ENCODE measurements at places on chromosomes 6 and 20.

GRCh38 chr6:157684620-157685299 lies 138.3 kb upstream of the SNX9 start:
- DNase-seq = no peak

GRCh38 chr6:167493976-167494697 lies 169.3 kb downstream of the TTLL2 start:
- no peak for DNase-seq

DNA sequence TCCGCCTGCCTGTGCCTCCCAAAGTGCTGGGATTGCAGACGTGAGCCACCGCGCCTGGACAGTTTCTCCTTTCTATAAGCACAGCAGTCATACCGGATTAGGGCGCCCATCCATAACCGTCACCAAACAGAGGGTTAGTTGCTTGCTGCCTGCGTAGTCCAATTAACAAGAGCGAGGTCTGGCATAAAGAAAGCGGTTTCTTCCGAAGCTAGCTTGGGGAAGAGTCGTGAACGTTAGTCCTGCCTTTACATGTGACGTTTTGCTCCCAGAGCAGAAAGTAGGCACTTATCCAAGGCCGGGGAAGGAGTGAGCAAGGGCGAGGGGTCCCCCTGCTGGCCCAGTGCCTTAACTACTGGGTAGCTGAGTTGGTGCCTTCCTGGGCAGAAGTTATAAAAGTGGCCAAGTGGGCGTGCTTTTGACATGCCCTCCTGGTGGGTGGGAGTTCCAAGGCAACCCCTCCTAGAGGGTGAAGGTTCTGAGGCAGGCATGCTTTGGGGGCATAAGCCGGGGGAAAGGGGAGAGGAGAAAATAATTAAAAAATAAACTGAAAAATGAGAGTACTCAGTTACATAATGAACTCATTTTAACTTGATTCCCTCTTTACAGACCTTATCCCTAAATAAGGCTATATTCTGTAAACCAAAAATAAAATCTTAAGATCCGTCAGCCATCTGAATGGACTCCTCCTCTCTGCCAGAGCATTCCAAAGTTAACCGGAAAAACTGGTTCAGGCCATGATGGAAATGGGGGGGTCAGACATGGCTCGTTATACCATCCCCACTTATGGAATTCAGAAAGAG lies 88.0 kb downstream of the FAM217A start:
- peak; percentile 77 for DNase-seq

GRCh38 chr20:63198606-63199005 lies 17.3 kb downstream of the YTHDF1 start:
- no peak for DNase-seq

DNA sequence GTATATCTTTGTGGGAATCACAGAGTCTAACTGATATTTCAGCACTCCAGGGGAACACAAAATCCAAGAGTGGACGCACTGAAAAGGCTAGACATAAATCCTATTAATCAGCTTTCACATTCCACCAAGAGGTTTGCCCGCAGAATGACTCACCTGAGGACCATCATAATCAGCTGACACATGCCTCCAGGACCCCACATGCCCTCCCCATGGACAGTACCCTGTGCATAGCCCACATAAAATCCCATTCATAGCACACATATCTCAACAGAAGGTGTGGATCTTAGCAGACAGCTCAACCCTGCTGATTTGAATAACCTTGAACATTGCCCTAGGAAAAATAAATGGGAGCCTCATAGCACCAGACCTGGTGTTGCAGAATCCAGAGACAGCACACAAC lies 246.8 kb upstream of the TENT5A start:
- no peak for DNase-seq

DNA sequence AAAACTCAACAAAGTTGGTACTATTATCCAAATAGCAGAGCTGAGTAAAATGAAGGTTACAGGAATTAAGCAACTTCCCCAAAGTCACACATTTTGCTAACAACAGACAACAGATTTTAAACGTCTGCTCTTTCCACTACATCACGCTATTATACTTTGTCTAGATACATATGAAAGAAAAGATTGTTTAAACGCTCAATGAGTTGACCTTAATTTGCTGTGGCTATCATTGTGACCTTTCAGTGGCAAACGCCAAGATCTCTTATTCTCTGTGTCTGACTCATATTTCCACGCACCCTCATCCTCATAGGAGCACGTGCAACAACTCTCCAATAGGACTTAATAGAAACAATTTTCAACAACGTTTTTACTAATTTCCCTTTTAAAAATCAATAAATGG lies 540.1 kb downstream of the MAFB start:
- no peak for DNase-seq

DNA sequence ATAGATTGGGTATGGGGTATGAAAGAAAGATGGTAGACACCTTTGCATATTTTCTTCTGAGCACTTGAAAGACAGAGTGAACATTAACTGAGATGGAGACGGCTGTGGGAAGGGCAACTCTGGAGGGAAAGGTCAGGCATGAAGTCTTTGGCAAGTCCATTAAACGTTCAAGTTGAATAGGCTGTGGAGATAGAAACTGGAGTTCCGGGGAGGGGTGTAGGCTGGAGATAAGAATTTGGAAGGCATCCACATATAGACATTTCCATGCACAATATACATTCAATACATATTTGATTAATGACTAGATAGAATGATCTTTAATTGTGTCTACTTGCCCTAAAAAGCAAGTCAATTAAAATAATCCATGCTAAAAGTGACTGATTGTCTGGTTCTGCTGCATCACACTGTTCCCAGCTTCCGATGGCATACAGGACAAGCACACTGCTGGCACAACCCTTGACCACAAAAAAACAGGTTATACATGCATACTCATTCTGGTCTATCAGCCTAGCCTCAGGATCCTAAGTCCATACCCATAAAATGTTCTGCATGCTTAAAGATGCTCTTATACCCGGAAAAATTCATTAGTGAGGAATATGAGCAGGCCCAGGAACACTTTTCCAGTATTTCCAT lies 1.9 kb upstream of the MYLK4 start:
- no peak for DNase-seq

- DNase-seq = no peak
Measured at GRCh38 chr6:165800337-165800736, 137.3 kb upstream of the PDE10A start.

DNA sequence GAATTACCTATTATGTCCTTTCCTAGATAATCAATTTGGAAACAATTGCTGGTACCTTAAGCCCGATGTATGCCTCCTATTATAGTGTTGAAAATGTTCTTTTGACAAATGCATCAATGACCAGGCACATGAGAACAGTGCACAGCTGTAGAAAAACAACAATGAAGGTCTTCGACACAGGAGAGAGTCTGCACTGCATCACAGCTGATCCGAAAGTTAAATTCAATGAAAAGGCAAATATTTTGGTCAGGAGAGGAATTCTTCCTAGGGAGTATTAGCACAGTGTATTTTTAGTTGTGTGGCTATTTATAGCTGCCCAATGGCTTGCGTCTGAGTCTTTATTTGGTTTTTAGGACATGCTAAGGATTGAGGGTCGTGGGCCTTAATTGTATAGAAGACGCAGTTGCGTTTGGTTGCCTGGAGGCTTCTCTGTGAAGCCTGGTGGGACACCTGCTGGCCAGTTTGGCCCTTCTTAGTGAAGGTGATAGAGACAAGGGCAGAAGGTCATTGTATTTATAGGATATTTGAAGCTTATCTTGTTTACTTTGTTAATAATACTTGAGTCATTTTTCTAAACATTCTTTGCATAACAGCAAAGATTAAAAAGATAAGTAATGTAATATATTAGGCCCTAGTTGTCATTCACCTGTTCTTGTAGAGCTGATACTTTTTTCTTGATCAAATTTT lies 72.3 kb downstream of the CDYL start:
- DNase-seq = no peak

DNA sequence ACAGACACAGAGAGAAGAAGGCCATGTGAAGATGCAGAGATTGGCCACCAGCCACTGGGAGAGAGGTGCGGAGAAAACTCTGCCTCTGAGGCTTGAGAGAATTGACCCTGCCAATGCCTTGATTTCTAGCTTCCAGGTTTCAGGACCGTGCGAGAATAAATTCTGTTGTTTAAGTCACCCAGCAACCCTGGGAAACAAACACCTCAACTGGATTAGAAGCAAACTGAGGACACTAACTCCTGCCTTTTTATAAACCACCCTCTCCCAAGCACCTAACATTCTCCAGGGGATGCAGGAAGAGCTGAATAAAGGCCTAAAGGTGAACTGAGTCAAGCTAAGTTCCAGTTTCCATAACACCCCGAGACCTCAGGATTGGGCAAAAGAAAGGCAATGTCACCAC lies 136.1 kb downstream of the ANKRD60 start:
- no peak for DNase-seq

DNA sequence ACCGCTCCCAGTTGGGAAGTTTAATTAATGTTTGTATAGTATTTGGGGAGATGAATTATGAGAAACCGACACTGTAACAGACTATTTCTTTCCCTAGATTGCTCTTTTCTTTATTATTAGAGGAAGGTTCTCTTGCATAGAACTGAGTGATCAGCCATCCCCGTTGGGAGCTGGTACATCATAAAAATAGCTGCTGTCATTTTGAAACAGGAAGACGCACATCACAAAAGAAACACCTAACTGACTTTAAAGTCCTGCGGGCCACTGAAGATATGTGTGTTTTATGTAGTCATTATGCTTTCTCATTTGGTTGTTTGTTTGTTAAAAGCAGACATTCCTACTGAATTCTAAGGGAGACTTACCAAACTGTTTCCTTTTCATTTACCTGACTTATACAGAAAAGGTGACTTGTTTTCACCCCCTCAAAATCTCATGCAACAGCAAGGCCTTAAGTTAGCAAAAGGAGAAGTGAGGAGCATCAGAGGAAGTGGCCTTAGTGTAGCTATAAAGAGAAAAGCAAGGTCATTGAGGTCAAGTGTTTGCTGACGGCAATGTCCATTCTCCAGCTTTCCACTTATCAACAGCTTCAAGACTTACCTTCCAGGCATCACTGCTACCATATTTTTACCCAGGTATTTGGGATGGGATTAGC lies 91.0 kb downstream of the PKHD1 start:
- no peak for DNase-seq

DNA sequence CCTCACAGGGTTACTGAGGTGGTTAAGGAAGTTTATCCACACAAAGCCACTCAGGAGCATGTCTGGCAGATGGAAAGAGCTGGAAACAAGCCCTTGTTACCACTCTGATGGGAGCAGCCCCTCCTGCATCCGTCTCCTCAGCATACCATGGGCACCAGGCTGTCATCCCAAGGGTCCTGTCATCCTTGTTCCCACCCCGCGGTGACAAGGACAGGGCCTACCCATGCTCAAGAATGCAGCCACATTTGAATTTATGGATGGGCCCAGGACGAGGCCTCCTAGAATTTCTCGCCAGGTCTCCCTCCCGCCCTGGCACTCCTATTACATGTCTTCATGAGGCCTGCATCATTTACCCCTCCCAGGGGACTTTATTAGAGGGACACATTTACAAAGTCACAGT lies 60.0 kb downstream of the NPEPL1 start:
- DNase-seq = no peak

GRCh38 chr6:152119831-152120230 lies 312.3 kb downstream of the ESR1 start:
- DNase-seq = no peak

DNA sequence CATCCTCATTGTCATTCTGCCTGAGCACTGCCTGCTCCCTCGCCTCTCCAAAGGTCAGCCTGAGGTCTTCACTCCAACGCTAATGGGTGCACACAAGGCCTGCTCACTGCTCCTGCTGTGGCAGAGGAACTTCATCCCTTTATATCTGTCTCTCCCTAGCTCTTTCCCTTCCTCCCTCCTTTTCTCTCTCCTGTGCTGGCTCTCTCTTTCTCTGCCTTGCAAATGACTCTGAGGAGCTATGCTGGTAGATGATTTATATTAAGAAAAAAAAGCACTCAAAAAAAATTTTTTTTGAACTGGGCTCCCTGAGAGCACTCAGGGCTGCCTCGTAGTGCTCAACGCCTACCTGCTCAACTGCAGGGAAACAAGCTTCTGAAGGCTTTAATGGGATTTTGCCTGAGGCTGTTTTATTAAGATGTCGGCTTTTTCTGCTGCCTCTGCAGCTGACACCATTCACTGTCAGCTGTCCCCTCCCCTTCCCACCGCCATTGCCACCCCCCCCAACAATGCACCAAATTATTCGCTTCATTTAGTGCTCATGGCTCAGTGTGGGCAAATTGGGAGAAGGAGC lies 137.7 kb upstream of the DEFB112 start:
- DNase-seq = no peak

GRCh38 chr6:12602951-12603672 lies 113.5 kb upstream of the PHACTR1 start:
- DNase-seq = peak; percentile 68

- no peak for DNase-seq
Measured at GRCh38 chr6:111307275-111307858, 175.7 kb downstream of the REV3L start.

GRCh38 chr20:34293119-34293518 lies 10.0 kb downstream of the AHCY start:
- no peak for DNase-seq

DNA sequence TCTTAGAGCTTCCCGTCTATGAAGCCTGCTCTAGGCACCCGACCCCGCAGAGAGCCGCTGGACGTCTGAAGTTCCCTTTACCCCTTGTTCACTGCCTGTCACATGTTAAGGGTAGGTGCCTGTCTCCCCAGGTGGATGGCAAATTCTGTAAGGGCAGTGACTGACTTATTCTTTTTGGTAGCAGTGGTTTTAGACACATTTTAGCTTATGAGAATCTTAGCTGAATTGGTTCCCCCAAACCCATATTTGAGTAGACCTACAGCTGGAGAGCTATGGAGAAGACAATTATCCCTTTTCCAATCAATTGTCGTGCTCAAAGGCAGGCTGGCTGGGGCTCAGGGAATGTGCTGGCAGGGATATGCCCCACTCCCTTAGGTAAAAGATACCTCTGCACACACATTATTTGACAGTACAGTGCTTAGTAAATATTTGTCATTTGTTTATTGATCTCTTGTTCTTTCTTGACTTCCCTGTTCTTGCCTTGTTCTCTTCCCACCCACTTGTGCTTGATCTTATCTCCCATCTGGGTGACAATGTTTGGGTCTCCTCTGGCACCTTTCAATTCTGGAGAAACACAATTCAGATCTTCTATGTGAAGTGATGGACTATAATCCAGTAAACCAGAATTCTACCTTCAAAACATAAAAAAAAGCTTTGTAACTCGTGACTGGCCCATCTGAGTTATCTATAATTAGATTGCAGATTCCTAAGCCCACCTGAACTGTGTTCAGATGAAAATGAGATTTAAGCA lies 114.3 kb upstream of the SLC2A12 start:
- DNase-seq = peak; percentile 53

DNA sequence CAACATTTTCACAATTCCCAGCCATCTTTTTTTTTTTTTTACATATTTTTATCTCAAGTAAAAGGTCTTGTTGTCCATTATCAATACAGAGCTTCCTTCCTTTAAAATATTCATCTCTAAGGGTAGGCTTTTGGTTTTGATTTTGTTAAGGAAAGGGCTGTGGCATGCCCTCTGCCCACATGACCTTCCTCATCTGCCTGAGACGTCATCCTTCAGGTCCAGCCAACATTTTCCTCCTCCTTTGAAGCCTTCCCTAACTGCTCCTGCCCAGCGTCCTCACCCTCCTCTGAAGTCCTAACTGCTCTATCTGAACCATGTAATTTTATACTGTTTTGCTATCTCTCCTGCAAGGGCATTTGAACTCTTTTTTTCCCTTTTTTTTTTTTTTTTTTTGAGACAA lies 73.9 kb upstream of the TGM3 start:
- DNase-seq = peak; percentile 84

- DNase-seq = no peak
Measured at GRCh38 chr6:69089539-69089938, 454.5 kb downstream of the ADGRB3 start.

GRCh38 chr20:10524034-10524476 lies 89.0 kb downstream of the SLX4IP start:
- DNase-seq = no peak

GRCh38 chr6:45387236-45387635 lies 9.5 kb upstream of the SUPT3H start:
- DNase-seq = no peak
